ENCODE measurements at places on chromosomes 5 and 9.

DNA sequence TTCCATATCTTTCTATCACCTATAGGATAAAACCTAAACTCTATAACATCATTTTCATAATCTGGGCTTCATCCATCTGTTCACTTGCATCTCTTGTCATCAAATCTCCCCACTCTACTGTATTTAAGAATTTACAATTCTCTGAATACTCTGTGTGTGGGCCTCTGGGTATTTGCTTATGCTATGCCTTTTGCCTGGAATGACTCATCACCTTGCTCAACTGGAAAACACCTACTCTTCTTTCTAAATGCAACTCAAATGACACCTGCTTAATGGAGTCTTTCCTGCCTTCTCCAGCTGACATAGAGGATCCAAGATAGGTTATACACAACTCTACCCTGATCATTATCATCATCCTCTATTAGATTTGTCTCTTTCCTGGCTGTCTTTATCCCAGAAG is 421.7 kb downstream of the SPATA31D1 start:
- DNase-seq, result no peak

- DNase-seq, result no peak
Measured at GRCh38 chr9:89409466-89409865, 88.4 kb downstream of the SEMA4D start.

GRCh38 chr9:128412120-128412790 is 8.4 kb upstream of the CERCAM start:
- peak; percentile 65 for DNase-seq

DNA sequence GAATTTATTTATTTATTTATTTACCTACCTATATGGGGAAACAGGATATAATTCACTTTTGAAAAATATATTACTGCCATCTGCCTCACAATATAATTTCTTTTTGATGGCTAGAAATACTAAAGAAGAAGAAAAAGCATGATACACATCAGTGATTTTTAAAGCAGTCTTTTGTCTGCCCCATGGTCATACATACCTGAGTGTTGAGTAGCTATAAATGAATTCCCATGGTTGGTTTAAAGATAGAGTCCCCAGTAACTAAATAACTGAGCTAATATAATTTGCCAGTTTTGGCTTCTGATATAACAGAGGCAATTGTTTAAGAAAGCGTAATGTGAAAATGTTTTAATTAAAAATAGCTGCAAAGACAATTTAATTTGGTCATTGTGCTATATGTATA is 447.8 kb downstream of the PDE4D start:
- DNase-seq, result no peak

DNA sequence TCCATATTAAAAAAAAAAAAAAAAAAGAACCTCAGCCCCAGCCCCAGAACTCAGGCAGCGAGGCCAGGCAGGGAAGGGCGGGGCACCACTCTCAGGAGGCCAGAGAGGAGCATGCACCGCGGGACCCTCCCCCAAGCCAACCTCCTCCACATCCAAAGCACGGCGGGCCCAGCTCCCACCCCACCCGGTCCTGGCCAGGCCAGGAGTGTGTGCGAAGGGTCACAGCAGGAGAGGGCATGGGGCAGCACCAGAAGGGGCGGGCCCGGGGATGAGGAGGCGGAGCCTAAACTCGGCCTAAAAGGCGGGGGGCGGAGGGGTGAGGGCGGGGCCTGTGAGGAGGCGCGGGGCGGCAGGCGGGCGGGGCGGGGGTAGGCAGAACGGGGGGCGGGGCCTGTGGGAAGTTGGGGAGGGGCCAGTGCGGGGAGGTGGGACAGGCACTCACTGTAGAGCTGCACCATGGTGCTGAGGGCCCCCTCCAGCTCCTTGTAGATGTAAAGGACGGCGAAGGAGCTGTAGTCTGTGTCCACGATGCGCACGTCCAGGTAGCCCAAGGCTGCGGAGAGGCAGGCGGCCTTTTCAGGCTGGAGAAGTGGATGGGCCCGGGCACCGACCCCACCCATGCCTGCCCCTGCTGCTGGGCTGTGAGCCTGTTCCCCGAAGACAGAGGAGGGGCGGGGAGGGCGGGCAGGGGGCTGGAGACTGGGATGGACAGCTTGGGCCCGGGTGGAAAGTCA is 1.2 kb downstream of the LCN15 start:
- no peak for DNase-seq

- DNase-seq, result no peak
Measured at GRCh38 chr9:86298873-86299272, 16.5 kb upstream of the ISCA1 start.

DNA sequence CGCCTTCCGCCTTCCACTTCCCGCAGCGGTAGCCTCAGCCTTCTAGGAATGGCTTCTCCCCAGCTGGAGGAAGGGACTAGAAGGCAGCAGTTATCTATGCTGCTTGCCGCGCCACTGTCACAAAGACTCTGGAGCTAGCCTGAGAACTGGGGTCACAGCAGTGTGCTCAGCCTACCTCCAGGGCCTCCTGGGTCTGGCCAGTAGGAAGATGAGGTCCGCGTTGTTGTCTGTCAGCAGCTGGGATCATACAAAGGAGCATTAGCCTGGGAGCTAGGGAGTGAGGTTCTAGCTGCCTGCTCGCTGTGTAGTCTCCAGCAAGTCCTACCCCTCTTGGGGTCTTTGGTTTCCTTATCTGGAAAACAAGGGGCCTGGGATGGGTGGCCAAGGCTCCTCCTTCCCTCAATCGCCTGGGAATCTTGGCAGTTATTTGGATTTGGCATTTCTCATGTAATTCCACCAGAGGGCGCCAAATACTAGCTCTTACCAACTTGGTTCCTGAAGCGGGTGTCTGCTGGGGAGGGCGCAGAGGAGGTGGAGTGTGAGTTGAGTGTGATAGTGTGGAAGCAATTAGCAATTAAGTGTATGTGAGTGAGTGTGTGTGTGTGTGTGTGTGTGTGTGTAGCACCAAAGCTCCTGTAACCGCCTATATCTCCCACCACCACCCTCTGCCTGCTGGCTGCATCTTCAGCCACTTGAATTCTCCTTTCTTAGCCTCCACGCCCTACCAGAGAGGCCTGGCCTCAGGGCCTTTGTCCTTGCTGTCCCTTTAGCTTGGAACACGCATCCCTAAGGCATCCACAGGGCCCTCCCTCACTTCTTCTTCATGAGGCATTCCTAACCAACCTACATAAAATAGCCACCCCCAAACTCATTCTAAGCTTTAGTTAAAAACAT is 97.1 kb downstream of the ENTREP1 start:
- peak; percentile 64 for DNase-seq

DNA sequence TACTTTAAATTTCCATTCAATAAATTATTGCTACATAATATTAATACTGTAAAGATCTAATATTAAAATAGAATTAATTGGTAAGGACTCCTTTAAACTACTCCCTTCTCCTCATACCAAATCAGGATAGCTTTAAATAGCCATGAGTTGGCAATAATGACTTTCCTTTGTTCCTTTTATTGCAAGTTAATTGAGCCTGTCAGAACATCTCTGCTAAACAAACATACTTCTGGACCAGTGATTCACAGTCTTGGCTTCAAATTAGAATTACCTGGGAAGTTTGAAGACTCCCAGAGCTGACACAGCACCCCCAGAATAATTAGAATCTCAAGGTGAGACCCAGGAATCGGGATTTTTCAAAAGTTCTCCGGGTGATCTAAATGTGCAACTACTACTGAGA is 18.7 kb downstream of the C5orf58 start:
- no peak for DNase-seq

- DNase-seq, result no peak
Measured at GRCh38 chr5:29794141-29794787, 1399.2 kb upstream of the CDH6 start.

- DNase-seq, result no peak
Measured at GRCh38 chr5:115381911-115382662, 85.6 kb upstream of the CCDC112 start.

DNA sequence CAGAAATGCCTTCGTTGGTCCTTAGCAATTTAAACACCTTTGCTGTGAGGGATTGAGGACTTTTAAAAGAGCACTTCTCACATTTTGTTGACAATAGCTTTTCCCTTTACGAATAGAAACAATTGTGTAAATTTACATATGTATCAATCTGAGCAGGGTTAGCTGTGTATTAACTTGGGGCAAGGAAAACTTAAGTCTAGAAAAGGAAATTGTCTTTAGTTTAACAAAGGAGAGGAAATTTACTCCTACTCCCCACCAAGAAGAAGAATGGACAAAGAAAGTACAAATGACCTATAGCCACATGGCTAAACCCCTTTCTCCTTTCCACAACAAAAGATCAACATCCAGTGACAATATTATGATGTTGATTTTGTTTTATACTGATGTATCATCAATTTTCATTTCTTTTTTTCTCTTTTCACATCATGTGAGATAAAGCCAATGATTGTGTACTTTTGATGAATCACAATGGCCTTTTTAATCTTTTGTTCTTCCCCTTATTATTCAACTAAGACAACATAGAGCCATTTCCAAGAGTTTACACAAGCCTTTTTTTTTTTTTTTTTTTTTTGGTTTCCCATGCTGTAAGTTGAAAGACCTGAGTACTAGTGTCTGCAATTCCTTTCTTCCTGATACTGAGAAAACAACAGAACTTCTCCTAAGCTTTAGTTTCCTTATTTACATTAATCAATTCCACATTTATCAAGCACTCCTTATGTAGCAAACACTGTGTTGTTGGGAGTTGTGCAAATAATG is 19.0 kb downstream of the FOXB2 start:
- no peak for DNase-seq

DNA sequence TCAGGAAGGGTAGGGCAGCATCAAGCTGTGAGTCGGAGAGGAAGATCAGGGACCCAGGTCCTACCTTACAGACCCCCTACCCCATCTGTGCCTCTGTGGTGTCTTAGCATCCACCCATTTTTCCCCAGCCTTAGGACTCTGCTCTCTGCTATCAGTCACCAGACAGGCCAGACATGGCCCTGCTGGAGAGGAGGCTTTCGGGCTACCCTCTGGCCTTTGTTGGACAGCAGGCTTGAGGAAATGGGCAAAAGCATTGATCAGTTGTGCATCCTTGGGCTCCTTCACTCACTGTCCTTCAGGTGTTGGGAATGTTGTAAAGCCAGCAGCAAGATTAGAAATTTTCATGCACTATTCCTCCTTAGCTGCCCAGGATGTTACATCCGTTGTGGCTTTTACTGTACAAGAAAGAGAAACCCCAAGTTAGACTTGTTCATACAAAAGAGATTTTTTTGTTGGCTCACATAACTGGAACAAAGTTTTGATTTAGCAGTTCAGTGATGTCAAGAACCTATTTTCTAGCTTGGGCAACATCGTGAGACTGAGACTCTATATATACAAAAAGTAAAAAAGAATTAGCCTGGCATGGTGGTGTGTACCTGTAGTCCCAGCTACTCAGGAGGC is 17.4 kb upstream of the TNFAIP8 start:
- no peak for DNase-seq

- no peak for DNase-seq
Measured at GRCh38 chr5:65819905-65820240, 97.9 kb downstream of the NLN start.

- DNase-seq, result no peak
Measured at GRCh38 chr5:156197042-156197635, 129.8 kb upstream of the SGCD start.

- no peak for DNase-seq
Measured at GRCh38 chr9:6133346-6134063, 82.1 kb upstream of the IL33 start.

GRCh38 chr9:134379831-134380365 is 53.6 kb downstream of the RXRA start:
- DNase-seq, result no peak

DNA sequence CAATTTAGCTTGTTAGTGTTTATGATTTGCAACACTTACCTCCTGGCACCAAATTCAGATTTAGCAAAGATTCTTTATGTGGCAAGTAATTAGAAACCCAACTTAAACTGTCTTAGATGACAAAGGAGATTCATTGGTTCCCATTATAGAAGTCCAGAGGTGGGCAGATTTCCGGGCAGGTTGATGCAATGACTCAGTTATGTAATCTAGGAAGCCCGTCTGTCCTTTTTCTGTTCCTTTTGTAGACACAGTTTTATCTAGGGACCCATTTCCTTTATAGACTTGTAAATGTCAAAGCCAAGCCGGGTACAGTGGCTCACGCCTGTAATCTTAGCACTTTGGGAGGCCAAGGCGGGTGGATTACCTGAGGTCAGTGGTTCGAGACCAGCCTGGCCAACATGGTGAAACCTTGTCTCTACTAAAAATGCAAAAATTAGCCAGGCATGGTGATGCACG is 20.3 kb upstream of the ANKRD33B start:
- DNase-seq, result no peak

GRCh38 chr9:128891321-128892220 is 9.6 kb downstream of the LRRC8A start:
- DNase-seq, result no peak

- no peak for DNase-seq
Measured at GRCh38 chr5:171445644-171446516, 26.4 kb downstream of the FGF18 start.

DNA sequence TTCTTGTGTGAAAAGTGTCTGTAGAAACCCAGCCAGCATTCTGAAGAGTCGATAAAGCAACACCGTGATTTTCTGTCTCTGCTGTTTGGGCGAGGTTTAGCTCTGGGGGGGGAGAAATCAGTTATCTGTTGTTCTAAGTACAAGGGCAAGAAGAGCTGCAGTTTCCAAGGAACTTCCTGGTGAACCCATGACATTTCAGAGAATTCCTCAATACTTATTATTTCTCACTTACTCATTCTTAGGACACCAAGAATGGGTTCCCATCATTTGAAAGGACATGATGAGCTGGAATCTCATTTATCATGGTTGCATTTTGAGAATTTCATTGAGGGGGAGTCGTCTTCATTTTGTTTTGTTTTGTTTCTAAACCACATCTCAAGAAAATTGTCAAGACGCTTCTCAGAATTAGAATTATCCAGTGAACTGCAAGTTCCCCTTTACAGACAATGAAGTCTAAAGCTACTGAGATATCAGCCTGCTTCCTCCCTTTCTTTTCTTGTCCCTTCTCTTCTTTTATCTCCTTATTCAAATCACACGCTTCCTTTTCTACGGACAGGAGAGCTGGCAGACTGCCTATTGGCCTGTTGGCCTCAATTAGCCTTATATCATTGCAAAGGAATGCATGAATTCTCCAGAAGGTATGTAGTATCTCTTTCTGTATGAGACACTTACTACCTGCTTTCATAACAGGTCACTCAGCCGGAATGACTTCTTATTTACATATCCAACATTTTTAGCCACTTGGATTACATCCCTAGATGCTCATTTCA is 53.7 kb downstream of the ZNF462 start:
- no peak for DNase-seq

DNA sequence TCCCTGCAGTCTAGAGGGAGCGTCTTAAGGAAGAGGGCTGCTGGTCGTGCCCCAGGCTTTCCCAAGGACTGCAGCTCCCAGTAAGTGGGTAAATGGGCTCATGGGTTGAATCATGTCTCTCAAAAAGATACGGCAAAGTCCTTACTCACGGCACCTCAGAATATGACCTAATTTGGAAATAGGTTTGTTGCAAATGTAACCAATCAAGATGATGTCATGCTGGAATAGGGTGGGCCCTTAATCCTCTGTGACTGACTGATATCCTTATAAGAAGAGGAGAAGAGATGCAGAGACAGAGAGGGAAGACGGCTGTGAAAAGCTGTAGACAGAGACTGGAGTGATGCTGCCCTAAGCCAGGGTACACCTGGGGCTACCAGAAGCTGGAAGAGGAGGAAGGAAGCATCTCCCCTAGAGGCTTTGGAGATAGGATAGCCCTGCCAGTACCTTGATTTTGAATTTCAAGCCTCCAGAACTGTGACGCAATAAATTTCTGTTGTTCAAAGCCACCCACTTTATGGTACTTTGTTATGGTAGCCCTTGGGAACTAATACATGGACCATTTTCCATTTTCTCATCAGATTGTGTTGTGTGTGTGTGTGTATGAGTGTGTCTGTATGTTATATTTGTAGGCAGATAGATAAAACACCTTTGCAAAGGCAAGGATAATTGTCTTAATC is 15.0 kb downstream of the GALNT10 start:
- no peak for DNase-seq
